CD14-positive monocyte (primary cell): ENCODE measurements at places on chromosomes 5 and 9.
A peak's percentile ranks its signal among the peaks of the same experiment; 100 is the strongest.

DNA sequence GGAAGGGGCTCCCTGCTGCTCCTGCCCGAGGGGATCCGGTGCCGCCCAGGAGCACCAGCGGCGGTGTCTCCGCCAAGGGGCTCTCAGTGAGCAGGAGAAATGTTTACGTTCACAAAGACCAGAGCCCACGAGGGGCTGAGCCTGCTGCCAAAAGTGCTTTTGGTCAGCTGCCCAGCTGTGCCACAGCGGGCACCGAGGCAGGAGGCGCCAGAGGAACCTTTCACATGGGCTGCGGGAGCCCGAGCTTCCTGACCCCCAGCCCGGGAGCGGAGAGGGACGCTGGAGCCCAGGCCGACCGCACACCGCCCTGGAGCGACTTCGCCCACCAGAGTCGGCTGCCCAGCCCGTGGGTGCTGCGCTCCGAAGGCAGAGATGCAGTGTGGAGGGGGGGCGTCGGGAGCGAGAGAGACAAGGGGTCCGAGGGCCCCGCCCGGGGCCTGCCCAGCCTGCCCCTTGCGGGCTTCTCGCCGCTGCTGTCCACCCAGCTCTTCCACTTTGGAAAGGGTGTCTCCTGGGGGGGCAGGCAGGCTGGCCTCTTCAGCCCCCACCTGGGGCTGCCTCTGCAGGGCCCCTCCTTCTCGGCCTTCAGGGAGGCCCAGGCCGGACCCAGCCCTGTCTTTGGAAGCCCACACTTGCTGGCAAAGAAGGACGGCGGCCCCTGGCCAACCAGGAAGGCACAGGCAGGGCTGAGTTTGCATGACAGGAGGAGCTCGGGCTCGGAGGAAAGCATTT is 7.9 kb downstream of the PPP1R26 start:
- no peak for DNase-seq

DNA sequence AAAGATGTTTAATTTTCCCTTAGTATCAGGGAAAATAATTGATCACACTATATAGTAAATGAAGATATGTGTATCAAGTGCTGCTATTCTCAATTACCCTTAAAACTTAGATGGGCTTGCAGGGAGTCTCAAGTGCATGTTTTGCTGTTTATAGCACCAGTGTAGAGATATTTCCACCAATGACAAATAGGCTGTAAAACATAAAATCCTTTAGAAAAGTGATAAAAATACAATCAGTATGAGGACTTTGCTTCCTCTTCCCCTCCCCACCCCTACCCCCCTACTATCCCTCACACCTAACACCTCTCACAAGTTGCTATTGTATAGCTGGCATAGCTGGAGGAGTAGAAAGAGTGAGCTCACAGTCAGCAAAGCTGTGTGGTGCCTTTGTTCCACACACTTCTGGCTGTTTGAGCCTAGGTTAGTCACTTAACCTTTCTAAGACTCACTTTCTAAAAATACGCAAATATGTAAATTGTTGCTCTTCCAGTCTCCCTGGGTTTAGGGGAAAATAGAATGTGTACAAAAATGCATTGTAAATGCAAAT is 93.1 kb downstream of the PDE4D start:
- DNase-seq: no peak

- DNase-seq: no peak
Measured at GRCh38 chr5:158832096-158832685, 267.5 kb downstream of the EBF1 start.

GRCh38 chr5:168162464-168162863 is 129.0 kb upstream of the WWC1 start:
- no peak for DNase-seq

DNA sequence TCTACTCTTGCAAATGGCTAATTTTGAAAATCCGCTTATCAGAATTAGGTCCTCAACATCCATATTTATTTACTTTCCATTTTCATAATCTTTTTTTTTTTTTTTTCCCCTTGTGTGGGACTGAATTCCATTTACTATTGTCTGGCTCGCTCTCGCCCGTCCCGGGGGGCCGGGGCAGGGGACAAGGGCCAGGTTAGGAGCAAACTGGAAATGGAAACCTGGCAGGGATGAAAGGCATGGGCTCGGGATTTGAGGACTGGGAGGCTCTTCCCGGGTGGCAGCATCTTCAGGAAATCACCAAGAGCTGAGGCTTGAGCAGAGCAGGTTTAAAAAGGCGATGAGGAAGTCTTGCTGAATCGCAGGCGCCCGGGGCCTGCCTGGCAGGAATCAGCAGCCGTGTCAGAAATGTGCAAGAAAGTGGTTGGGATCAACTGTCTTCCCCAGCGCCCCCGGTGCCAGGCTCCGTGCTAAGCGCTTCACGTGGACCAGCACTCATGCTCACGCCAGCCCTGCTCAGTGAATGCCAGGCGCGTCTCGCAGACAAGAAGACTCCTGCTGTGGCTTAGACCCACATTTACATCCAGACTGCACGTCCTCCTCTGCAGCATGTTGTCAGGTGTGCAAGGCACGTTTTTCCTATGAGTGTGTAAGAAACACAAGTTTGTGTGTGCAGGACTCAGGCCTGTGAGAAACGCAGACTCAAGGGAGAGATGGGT is 66.3 kb upstream of the UNC5A start:
- no peak for DNase-seq

DNA sequence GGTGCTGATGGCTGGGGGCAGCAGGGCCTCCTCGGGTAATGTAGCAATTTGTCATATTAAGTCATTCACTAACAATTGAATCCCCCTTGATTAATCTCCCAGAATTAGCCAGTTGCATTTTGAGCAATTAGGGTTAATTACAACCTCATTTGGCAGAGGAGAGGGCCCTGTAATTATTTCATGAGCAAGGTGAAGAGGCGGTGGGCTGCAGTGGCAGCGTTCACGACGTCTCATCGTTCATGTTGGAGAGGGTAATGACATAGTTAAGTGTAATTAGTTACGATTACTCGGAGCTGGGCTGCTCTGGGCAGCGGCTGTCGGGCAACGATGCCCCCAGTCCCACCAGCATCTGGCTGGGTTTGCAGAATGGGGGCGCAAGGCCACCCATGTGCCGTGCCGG is 46.0 kb downstream of the NEK6 start:
- no peak for DNase-seq

DNA sequence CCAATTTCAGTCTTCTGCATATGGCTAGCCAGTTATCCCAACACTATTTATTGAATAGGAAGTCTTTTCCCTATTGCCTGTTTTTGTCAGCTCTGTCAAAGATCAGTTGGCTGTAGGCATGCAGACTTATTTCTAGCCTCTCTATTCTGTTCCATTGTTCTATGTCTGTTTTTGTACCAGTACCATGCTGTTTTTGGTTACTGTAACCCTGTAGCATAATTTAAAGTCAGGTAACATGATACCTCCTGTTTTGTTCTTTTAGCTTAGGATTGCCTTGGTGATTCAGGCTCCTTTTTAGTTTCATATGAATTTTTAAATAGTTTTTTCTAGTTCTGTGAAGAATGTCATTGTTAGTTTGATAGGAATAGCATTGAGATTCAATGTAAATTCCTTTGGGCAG is 104.9 kb upstream of the SLCO6A1 start:
- DNase-seq: no peak

GRCh38 chr5:139223481-139223880 is 25.3 kb upstream of the SIL1 start:
- no peak for DNase-seq

DNA sequence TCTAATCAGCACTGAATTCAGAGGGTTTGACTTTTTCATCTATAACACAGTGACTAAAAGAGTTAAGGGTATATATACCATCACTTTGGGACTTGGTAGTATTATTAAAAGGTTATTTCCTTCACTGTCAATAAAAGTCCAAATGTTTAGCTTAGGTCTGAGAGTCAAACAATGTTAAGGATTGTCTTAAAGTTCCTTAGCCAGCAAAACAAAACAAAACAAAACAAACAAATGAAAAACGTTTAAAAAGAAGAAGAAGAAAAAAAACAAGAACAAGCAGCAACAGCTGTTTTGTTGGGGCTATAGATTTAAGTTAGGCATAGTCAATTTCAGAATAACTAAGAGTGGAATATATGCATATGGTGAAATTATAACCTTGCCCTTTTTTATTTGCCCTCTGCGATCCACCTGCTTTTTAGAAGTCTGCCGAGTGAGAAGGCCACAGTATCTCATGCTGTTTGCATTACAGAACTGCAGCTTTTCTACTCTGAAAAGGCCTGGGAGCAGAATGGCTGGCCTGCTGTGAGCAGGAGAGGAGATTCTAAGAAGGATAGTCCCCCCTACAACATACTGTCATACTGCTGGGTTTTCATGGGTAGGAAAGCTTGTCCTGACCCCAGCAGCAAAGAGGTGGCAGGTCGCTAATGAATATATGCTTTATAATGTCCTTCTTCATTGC is 141.7 kb downstream of the NTRK2 start:
- DNase-seq: no peak

DNA sequence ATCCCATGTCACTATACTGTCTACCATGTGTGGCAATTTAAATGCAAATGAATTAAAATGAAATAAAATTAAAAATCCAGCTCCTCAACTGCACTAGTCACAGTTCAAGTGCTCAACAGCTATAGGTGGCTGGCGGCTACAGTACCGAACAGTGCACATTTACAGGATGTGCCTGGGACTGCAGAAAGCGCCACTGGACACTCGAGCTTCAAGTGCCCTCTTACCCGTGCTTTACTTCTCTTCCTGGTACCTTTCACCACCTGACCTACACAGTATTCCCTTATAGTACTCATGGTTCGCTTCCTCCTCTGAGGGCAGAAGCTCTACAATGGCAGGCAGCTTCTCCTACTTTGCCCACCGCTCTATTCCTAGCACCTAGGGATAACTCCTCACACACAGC is 166.6 kb downstream of the FANCC start:
- no peak for DNase-seq

GRCh38 chr5:54738973-54739367 is 221.4 kb downstream of the SNX18 start:
- DNase-seq: no peak

DNA sequence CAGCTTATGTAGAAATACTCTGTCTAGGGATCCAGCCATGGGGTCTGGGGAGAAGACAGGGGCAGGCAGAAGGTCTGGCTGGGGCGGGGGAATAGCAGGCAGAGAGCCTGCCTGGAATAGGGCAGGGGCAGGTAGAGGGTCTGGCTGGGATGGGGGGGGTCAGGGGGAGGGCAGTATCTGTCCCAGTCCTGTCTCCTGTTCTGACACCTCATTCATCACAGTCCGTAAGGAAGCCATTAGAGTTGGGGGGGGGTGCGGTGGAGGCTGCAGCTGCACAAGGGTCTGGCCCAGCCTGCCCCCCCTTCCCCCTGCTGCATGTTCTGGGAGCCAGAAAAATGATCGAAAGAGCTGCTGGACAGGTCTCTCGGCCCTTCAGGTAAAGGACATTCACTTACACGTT is 32.6 kb downstream of the CNTFR start:
- DNase-seq: no peak

- no peak for DNase-seq
Measured at GRCh38 chr9:113645227-113645977, 181.9 kb downstream of the RGS3 start.

DNA sequence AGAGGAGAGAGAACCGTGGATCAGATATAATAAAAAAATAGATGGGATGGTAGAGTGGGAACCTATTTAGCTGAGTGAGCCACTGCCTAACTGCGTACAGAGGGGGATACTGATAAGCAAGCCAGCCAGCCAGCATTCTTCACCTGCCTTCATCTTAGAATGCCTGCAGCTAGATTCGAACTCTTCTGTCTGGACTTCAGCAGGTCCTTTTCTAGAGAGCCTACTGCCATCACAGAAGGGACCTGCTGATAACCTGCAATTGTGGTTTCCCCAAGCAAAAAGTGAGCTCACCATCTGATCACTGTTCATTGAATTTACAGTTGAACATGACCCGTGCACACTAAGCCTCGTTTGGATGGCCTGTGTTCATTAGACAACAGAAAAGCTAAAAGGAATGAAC is 109.4 kb downstream of the CDC42SE2 start:
- DNase-seq: no peak

DNA sequence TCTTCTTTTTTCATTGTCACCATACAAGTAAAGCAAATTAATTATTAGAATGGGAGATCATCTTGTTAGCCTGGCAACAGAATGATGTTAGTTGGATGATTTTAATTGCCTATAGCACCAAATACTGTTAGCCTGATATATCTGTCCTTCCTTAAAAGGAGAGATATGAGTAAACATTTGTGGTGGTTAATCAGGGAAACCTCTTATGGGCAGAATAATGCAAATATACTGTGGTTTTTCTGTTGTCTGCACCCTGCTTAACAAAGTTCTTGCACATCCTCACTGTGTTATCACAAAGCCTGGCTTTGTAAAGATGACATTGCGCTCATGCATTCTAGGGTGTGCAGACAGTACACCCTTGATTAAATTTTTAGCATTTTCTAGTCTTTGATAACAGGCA is 254.9 kb upstream of the SMC2 start:
- no peak for DNase-seq

DNA sequence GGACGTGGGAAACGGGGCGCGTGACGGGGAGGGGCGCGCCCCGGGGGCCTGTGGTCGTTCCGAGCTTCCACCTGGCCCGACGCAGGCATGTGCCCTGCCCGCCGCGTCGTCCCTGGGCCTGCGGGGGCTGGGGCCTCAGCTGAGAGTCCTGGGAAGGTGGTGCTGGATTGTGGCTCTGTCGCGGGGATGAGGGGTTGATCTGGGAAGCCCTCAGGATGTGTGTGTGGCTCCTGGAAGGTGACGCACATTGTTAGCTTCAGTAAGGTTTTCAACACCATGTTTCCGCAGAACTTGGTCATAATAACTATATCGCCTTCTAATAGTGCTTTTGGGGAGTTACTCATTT is 589.1 kb downstream of the MTRR start:
- DNase-seq: no peak

DNA sequence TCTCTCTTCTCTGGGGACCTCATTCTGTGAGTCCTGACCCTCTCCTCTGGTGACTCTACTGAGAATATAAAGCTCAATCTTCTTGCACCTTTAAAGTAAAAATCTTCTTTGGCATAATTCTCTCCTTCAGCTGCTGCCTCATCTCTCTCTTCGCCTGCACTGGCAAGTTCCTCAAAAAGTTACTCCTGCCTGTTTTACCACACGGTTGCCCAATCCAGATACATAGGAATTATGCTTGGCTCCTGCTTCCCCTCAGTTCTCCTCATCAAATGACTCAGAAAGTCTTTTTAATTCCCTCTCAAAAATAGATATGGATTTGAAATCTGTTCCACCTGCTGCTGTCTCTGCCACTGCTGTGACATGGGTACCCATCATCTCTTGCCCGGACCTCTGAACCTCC is 14.4 kb upstream of the HRCT1 start:
- peak; percentile 54 for DNase-seq

DNA sequence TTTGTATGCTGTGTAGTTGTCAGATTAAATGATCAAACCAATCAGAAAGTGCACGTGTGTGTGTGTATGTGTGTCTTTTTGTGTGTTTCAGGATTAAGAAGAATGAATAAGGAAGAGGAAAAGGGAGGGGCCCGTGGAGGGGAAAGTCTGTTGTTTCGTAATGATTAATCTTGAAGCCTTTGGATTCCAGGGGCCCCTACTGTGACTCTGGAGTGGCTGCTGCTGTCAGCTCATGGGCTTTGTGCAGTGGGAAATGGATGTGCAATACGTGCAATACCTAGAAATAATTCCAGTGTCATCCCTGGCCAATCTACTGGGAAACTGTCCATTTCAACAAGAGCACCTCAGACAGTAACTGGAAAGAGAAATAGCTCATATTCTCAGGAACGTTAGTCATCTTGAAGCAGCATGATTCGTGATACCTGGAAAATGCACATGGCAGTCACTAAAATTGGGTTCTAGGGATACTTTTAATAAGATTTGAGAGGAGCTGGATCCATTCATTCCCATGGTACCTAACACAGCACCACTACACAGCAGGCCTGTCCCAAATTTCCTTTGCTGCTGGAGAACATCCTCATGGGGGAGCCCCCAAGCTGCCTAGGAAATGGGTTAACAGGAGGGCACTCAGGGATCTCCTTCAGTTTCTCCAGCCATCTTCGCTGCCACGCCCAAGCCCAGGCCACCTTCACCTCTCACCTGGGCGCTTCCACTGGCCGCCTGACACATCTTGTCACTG is 186.3 kb downstream of the NR3C1 start:
- DNase-seq: peak; percentile 75
